ENCODE measurements at places on chromosomes 1 and 21.

- no peak for DNase-seq
Observed at GRCh38 chr1:93255222-93256079, 74.9 kb downstream of the CCDC18 start.

DNA sequence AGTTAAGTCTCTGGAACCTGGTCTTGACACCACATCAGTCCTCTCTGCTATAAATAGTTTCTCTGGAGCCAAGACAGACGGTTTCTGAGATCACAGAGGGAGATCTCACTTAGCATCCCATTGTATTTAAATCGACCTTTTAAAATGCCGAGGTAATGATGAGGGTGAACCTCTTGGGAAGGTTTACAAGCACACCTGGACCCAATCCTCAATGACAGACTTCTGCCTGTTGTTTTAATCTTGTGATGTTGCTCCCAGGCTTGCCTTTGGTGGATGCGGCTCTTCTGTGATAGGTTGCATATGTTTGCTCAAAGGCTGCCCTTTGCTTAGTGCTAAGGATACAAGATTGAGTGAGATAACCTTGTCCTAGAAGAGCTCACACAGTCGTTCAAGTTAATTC is 104.6 kb upstream of the L1TD1 start:
- DNase-seq = no peak

- no peak for DNase-seq
Observed at GRCh38 chr1:226606311-226607267, 58.0 kb downstream of the STUM start.

DNA sequence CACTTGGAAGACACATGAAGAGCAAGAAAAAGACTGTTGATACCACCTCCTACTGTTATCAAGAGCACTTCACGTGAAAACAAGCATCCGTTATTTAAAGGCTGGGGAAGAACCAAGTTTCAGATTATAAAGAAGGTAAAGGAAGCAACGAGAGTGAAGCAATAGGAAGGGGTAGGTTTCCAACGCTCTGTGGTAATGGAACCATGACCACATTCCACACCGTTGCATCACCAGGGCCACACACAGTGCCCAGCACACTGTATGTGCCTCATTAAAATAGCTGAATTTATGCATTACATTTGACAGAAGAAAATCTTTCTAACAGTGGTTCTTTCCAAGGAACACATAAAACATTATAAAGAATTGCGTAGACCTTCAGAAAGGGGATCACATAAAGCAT is 435.8 kb downstream of the MRPL39 start:
- DNase-seq = no peak

DNA sequence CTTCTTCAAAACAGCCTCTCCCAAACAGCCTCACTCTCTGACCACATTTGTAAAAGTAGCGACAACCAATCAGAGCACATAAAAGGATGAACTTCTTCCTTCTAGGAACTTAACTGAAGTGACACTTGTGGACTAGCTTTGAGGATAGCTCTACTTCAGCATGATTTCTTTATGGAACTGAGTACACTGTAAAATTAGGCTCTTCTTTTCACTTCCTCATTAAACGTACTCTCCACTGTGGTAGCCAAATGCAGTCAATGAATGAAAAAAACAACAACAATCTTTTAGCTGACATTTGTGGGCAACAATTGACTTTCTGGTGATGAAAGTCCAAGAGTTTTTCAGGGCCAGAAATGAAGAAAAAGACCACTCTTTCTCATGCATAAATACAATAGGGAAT is 9.6 kb downstream of the LRRC53 start:
- DNase-seq = no peak

DNA sequence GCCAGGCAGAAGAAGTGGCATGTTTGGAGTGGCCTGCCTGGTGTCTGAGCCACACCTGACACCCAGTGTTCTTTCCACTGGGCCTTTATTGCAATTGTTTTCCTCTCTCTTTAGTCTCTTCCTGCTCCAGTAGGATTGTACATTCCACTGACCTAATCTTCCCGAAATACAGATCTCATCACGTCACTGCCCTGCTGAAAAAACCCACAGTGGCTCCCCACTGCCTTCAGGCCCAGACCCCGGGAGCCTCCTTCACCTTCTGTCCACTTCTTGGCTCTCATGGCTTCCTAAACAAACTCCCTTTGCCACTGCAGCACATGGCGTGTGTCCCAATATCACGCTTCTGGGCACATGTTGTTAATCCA is 25.3 kb upstream of the ATP5PO start:
- DNase-seq = no peak

DNA sequence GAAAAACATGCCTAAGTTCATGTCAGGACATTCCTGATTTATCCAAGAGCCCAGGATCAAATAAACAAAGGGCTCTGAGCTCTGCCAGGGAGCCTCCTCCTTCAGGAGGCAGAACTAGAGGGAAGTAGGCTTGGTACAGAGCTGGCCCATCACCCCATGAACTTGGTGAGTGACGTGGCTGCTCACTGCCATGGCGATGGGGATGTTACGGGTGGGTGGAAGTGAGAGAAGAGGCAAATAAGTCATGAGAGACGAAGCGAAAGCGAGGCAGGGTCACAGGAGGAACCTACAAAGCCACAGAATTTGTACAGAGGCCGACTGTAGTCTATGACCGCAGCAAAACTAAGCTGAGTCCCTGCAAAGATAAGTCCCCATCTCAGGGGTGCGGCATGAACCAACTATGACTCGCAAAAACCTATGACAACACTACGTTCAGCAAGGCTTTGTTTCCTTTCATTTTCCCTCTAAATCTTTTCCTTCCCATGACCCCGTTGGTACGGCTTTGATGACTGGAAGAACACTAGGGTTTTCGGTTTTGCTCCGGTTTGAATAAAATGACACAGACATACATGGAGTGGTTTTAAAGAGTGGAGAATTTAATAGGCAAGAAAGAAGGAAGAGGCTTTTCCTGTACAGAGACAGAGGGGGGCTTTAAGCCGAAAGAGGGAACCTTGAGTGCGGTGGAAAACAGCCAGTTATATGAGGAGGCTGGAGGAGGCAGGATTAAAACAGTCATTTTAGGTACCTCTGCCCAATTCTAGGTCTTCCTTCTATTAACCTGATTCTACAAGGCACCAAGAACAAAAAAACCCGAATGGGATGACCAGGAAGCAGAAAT is 74.1 kb downstream of the CD46 start:
- DNase-seq = no peak

DNA sequence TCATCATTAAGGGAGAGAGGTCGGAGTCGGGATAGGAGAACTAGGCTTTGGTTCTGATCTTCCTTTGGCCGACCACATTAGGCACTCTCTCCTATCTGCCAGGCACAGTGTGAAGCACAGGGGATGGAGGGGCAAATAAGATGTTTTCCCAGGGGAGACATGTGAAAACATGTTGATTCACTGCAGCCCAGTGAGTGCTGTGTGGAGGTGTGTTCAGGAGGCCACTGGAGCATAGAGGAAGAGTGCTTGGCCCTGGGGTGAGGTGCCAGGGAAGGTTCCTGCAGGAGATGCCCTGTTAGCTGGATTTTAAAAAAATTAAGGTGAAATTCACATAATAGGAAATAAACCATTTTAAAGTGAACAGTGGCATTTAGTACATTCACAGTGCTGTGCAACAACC is 3.7 kb downstream of the VANGL2 start:
- no peak for DNase-seq

- no peak for DNase-seq
Observed at GRCh38 chr21:41933313-41934079, 20.3 kb downstream of the C2CD2 start.

DNA sequence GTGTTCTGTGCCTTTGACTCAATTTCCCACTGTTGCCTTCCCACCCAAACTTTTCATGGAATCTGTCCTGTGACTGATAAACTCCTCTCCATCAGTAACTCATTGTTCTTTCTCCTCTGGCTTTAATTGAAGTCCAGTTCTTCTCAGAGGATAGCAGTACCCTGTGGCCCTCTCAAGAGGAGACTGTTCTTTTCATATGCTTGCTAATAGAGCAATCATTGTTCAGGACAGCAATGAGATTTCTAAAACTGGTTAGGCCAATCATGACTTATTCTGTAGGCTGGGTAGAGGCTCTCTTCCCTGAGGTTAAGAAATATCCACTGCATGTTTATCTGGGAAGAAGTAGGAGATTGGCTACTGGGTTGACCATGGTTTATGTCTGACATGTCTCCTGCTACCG is 98.8 kb downstream of the CHD1L start:
- no peak for DNase-seq

Data from NCI-H1092 (cell line).